ENCODE measurements at places on chromosomes 7 and 10.

GRCh38 chr10:116526219-116526618 is 19.5 kb upstream of the PNLIP start:
- no peak for DNase-seq

DNA sequence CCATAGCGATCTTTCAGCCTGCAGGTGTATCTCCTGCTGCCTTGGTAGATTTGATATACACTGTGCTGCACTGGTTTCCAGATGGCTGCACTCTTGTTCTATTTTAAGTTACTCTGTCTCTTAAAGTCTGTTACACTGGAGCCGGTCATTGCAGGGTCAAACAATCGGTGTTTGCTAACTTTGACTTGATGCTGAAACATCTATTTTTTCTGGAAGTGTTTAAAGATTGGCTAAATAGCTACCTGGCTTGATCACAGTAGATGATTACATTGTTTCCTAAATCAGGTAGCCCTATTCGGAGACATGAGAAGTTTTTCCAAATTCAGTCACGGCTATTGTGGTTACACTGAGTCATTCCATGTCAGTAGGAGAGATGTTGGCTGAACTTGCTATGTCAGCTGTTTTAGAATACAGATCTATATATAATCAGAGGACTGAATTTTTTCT is 574.8 kb downstream of the ETV1 start:
- DNase-seq: no peak

DNA sequence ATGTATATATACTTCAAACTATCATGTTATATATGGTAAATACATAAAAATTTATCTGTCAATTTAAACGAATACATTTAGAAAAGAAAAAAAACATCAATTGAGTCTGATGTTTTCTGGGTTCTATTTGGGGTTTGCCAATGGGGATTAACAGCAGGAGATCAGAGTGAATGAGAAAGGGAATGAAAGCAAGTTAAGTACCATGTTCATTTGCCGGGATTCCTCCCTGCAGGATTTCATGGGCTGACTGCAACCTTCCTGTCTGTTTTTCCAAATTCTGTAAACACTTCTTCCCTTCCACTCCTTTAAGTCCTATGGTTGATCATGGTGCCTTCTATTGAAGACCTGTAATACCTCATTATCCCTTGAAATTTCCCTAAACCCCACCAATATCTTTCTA is 33.9 kb upstream of the SEMA3A start:
- no peak for DNase-seq

GRCh38 chr7:51467384-51468017 is 150.9 kb upstream of the COBL start:
- DNase-seq: no peak

DNA sequence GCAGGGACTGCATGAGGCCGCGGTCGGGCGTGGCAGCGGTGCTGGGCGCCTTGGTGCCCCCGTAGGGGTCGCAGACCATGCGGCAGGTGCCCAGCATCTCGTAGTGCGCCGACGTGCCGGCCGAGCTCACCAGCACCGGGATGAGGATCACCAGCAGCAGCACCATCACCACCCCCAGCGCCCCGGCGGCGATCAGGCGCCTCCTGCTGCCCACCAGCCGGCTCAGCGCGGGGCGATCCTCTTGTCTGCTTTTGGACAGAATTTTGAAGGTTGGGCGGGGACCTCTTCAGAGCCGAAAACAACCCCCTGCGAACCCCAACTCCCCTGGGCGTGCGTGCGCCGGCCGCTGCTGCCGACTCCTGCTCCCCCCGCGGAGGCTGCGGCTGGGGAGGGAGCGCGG is 779 bp downstream of the C1QL3 start:
- no peak for DNase-seq

GRCh38 chr7:110010359-110010758 is 1080.6 kb upstream of the LRRN3 start:
- no peak for DNase-seq

DNA sequence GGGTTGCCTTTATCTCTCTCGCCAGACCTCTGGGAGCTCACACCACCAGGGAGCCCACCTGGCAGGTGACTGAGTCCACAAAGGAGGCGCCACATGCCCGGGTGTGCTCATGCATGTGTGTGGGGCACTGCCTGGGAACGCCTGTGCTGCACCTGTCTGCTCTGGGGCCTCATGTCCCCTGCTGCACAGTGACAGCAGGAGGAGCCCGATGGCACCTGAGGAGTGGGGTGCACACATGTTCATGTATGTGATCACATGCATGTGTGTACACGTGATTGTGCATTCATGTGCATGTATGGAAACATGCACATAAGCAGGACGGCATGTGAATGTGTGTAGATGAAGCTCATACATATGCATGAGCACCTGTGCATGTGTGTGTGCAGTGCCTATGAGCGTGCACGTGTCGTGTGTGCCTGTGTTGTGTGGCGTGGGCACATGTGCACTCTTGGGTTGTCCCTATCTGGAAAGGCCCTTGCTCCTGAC is 22.0 kb downstream of the YKT6 start:
- DNase-seq: no peak

GRCh38 chr10:49739426-49739825 is 22.7 kb downstream of the OGDHL start:
- no peak for DNase-seq
